ENCODE measurements at places on chromosomes 13 and 19.

- no peak for DNase-seq
Measured at GRCh38 chr13:51953347-51954195, 57.7 kb downstream of the ATP7B start.

GRCh38 chr19:46784262-46785053 lies 3.9 kb downstream of the SLC1A5 start:
- DNase-seq = peak; percentile 81

GRCh38 chr13:25379011-25379410 lies 7.2 kb downstream of the ATP8A2 start:
- DNase-seq = no peak

GRCh38 chr19:18109341-18109732 lies 11.8 kb downstream of the MAST3 start:
- DNase-seq = no peak

DNA sequence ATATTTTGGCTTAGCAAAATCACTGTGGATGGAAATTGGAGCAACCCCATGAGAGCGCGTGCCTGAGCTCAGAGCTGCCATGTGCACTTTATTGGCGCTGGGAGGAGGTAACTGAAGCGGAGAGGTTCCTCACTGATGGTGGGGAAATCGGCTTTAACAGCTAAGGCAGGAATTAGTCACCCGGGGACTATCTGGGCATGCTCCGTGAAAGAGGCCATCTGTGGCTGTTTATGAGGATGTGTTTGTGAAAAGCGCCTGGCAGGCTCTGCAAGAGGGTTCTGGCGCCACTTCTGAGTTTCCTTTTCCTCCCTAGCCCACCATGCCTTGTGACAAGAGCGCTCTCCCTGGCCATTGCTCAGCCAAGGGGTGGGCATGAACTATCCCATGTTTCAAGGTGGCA lies 815.6 kb downstream of the UQCRFS1 start:
- DNase-seq = no peak

- no peak for DNase-seq
Measured at GRCh38 chr19:57363688-57364181, 384 bp downstream of the TRAPPC2B start.

DNA sequence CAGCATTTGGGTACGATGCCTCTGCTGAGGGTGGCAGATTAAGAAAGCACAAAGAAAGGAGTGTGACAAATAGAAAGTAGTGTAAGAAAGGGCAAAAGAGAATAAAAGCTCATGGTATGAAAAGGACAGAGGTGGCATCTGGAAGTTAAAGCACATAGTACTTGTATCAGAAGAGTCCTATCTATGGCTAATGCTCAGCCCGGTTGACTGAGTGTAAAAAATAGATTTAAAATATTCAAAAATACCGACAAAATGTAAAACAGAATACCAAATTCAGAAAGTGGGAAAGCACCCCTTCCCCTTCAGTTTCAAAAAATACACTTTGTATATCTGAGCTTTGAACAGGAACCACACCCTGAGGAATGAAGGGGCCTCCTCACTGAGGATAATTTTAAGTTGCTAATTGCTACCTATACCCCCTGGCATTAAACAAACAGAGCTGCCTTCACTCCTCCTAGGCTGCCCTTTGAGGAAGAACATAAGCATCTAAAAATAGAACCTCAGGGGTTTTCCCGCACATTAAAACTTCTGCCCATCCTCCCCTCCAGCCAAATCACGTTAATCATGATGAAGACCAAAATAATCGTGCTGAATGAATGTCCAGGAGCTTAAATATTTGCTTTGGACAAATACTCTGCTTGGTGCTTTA lies 43.3 kb downstream of the DLEU7 start:
- no peak for DNase-seq

- no peak for DNase-seq
Measured at GRCh38 chr13:113537205-113537604, 46.7 kb upstream of the DCUN1D2 start.

DNA sequence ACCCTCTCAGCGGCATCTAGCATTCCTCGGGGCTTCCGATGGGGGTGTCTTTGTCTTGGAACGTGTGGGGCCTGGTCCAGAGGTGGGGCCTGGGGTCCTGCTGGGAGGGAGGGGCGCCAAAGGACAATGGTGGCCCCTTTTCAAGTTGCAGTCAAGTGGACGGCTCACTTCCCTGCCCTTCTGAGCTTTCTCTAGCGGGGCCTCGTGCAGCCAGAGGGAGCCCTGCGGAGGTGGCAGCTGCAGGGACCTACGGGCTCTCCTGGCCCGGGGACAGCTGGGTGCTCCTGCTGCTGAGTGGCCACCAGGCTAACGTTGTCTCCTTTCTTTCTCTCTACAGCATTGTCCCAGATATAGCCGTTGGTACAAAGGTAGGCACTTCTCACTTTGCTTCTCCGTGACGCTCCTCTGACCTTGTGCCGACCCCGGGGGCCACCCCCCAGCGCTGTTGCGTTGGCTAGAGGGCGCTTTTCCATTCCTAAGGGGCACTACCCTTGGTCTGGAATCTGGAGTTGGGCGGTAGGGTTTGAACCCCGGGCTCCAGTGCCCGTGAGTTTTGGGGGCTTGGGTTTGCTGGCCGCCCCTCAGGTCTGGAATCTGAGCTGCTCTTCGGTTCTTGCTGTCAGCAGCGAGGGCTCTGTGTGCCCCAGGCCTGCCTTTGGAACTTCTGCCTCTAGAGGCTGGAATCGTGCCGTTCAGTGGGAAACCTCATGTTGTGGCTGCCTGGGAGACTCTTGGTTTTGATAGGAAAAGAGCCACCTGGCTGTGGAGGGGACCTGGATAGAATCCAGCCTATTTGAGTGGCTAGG lies 2.0 kb downstream of the PTBP1 start:
- no peak for DNase-seq

DNA sequence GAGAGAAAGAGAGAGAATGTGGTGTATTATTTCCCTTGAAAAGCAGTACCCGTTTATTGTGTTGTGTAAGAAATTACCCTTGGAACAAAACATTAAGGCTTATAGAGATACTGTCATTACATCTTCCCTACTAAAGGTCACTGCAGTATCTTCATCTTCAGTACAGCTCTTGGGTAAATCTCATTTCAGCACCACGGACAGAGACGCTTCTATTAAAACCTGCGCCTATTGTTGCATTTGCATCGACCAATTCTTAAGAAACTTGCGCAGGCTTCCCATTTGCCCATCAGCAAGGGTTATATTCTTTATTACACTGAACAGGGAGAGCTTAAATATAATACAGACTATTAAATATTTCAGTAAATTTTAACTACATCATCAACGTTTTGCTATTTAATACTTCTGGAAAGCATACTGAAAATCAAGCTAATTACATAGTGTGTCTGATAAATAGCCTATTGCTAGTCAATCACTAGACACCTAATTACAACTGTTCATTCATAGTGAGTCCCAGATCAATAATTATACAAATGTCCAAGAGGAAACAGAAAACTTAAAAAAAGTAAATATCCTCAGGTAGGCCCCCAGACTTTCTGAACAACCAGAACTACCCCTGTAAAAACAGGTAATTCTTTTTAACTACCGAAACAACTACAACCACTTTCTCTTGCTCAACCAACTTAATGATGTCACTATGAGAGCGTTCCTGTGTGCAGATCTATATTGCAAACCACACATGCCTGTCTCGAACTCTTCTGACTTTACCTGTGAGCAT lies 350.6 kb downstream of the LIG4 start:
- DNase-seq = no peak

DNA sequence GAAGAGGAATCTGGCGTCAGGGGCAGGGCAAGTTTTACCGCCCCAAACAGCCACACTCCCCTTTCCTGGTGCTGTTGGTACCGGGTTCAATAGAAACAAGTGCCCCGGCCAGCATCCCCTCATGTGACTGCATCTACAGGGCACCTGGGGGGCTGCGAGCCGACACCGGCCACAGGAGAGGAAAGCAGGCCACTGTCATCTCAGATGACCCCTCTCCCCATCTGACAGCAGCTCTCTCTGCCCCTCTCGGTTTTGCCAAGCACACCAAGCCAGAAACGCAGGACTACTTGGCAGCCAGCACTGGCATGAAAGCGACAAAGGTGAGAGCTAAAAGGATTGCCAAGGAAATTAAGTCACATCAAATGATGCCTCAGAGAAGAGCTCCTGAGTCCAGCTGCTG lies 37.1 kb downstream of the MLLT1 start:
- no peak for DNase-seq

DNA sequence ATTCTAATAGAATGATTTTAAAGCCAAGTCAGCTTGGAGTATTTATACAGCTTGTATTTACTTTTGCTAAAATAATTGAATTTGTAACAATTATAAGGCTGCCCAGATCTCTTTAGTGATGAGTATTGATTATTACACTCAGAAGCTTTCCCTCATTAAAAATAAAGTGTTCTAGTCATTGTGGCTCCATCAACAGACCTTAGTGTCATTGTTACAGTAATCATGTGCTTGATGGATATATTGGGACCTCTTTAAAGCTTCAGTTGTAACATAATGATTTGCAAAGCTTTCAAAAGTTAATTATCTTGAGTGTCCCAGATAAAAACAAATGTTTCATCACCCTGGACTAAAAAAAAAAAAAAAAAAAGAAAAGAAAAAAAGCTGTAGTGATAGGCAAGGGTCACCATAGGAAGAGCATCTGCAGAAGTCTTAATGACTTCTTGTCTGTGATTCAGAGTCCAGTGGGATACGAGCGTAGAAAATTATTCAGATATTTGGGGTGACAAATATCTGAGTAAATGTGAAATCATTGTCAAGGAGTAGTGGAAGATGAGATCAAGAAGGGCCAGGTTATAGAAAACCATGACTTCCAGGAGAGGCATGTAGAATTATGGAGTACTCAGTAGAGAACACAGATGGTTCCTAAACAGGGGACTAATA lies 369.6 kb downstream of the DCT start:
- DNase-seq = no peak

DNA sequence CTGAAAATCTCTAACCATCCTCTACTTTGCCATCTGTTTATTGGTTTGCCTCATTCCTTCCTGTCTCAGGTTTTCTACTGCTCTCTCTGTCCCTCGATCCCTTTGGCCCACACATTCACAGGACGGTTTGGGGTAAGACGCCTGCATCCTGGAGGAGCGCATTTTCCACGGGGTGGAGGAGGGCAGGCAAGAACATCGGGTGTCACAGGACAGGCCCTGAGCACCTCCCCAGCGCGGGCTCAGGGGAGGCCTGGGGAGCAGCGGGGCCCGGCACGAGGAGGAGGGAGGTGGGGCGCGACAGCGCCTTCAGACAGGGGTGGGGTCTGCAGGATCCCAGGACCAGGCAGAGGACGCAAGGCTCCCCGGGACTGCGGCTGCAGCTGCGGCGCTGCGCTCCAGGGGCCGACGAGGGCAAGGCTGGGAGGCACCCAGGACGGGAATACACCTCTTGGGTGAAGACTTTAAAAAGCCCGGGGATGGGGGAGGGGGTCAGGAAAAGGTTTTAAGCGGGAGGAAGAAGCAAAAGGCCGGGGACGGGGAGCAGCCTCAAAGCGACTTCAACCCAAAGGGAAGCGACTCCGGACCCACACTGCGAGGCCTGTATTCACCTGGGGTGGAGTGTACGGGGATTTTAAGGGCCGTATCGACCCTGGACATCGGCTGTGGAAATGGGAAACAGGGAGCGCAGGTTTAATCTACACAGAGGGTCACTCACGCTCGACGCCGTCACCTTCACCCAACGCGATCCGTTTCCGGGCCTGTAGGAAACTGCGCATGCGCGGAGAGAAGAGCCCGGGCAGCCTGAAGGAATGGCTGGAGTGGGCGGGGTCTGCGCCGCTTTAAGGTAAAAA lies at the start of gene ZNF415:
TSS of gene ZNF415 (minus strand) at position 770 of the 851 bp plus-strand sequence. CDS start 10,234 bp downstream, outside the sequence.
- no peak for DNase-seq

DNA sequence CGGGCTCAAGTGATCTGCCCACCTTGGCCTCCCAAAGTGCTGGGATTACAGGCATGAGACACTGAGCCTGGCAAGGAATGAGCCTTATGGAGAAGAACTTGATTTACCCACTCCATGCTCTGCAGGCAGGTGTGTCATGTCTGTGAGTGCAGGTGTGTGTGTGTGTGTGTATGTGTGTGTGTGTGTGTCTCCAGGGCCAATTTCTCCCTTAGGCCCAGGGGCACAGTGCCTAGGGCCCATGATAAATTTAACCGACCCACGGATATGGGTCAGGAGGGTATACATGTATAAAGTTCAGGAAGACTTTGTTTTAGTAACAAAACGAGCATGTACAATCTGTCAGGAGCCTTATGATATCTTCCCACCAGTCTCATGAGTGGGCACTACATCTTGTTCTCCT lies 4.6 kb upstream of the FOSB start:
- no peak for DNase-seq

- DNase-seq = no peak
Measured at GRCh38 chr13:97648881-97649224, 214.9 kb downstream of the RAP2A start.

GRCh38 chr19:46402725-46403124 lies 10.6 kb downstream of the CCDC8 start:
- no peak for DNase-seq

DNA sequence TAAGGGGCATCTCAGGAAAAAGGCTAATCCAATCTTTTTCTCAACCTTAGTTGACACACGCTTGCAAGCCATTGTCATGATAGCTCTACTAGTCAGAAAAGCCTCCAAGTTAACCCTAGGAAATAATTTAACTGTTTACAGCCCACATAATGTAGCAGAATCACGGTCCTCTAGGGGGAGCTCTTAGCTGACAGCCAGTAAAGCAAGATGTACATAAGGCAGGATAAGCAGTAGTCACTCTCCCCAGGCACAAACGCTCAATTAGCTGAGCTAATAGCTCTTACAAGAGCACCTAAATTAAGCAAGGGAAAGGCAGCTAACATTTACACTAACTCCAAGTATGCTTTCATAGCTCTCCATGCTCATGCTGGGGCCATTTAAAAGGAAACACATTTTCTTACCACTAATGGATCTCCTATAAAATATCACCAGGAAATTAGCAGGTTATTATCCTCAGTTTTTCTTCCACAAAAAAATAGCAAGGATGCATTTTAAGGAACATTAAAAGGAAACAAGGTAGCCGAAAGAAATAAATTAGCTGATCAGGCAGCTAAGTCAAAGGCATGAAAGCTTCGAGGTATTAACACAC lies 33.7 kb upstream of the ZSCAN5A start:
- no peak for DNase-seq

GRCh38 chr13:74413482-74413881 lies 279.3 kb upstream of the KLF12 start:
- DNase-seq = no peak

- DNase-seq = no peak
Measured at GRCh38 chr19:46502891-46503290, 7.2 kb upstream of the PNMA8B start.

DNA sequence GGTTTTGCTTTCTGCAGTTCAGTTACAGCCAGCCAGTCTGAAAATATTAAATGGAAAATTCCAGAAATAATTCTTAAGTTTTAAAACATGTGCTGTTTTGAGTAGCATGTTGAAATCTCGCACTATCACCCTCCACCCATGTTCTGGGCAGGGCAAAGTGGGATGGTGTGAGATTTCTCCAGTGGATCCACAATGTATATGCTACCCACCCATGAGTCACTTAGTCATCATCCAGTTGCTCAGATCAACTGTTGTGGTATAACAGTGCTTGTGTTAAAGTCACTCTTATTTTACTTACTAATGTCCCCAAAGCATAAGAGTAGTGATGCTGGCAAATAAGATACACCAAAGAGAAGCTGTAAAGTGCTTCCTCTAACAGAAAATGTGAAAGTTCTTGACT lies 56.4 kb downstream of the CYSLTR2 start:
- no peak for DNase-seq

- no peak for DNase-seq
Measured at GRCh38 chr13:21399741-21400140, 59.4 kb downstream of the ZDHHC20 start.

Data from GM19239 (cell line).